ENCODE measurements at places on chromosomes 2 and 18.

GRCh38 chr2:61434314-61434713 is 36.6 kb downstream of the USP34 start:
- no peak for DNase-seq

DNA sequence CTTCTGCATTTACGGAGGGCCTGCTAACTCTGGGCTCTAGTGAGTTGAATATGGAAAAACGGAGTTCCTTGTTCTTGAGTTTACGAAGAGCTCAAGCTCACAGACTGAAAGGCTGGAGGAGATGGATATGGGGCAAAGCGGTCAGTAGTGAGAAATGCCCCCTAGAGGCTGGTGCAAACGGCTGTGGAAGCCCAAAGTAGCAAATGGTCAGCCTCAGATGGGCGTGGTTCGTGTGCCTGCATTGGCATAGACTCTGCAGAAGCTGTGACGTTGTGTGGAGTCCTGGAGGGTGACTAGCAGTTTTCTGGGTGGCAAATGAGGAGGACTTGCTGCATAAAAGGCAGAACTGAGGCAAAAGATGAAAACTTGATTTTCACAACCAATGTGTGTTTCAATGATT is 93.6 kb upstream of the TWIST2 start:
- no peak for DNase-seq

- DNase-seq = no peak
Observed at GRCh38 chr2:1170241-1170640, 219.6 kb downstream of the SNTG2 start.

- DNase-seq = no peak
Observed at GRCh38 chr2:39018638-39019037, 102.2 kb downstream of the SOS1 start.

DNA sequence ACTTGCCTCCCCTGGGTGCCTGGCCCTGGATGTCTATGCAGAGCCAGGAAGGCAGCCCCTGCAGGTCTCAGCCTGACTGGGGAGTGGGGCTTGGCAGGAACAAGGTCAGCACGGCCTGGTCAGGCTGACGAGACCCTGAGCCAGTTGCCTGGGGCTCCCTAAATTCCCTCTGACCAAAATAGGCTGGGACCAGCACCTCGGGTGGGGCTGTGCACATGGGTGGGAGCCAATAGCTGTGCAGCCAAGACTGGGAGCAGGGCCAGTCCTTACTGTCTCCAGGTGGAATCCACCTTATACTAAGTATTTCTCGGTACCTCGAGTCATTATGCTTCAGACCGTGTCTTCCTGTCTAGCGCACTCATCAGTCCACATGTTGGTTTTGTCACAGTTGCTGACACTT is 11.4 kb upstream of the IL1R2 start:
- DNase-seq = no peak

DNA sequence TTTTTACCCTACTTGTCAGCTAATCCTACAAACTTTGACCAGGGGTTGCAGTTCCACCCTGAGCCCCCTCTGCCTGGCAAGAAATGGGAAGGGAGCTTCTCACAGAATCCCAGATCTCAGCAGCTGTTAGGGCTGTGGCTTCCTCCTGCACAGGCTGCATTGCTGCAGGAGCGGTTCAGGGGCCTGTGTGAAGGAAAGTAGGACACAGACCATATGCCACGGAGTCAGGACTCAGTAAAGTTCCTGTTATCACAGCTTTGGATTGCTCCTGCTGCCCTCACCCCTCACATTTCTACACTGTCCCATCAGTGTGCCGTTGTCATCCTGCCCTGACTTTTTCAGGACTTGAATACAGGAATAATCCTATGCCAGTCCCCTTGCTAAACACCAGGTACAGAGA is 62.8 kb upstream of the SP3 start:
- no peak for DNase-seq

DNA sequence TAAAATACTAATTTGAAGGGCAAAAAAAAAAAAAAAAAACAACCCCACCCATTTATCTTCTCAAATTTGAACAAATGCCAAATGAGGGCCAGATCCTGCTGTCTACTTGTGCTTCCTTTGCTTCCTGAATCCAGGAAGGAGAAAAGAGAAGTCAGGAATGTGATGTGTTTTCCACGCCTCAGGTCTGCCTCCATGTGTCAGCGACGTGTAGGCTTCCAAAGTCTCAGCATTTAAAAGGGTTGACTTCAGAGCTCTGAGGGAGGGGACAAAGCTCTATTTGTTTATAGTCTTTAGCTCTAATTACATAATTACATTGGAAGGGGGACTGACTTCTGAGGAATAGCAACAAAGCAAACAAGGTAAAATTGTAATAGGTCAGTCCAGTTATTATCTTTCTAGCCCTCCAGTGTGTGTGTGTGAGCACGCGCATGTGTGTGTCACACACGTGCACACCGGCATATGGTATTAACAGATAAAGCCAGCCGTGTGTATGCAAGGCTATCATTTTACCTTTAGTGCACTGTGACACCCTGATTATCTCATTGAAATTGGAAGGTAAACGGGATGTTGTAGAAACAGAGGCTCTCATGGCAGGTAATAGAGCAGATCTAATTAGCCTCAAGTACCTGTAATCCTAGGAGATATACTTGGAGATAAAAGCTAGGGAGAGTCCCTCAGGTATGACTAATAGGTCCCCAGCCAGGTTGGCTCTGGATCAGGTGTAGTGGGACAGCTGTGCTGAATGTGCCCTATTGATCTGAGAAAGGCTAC is 911.4 kb upstream of the ZEB2 start:
- no peak for DNase-seq

GRCh38 chr2:15788830-15789229 is 151.5 kb upstream of the MYCN start:
- no peak for DNase-seq

DNA sequence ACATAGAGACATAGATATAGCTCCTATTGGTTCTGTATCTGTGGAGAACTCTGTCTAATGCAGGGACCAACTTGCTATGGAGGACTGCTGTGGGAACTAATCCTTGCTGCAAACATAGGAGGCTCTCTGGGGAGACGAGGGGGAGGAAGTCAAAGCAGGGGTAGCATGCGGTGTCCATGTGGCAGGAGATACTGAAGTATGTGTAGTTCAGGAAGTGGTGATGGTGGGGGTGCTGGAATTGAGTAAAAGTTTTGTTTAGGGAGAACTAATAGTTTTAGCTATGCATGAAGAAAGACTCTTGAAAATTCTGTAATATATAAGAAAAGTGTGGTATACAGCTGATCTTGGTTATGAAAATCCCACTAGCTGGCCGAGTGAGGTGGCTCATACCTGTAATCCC is 62.0 kb downstream of the ANKRD44 start:
- no peak for DNase-seq

- no peak for DNase-seq
Observed at GRCh38 chr18:75213611-75214331, 3.2 kb downstream of the TSHZ1 start.

DNA sequence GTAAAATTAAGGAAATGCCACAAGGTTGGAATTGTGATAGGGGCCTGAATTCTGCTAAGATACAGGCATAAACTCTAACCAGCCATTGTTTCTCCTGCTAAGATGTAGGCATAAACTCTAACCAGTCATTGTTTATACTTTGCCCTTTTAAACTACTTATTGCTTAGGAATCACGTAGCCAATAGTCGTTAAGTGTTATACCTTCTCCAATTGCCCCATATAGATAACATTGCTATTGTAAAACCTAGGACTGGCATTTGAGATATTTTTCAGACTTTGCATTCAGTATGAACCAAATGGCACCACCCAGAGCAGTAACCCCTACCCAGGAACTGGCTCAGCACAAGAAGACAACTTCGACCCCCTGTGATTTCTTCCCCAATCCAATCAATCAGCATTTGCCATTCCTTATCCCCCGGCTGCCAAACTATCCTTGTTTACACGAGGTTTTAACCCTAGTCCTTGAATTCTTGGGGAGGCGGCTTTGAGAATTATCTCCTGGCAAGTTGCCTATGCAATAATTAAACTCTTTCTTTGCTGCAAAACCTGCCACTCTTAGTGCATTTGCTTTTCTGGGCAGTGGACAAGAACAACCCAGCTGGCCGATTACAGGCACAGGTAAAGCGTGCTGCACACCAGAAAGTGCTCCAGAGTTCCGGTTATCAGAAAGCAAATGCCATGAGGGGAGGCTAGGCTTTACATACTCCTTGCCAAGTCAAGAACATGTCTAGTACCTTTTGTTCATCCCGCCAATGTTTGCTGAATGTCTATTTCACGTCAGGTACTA is 167.6 kb downstream of the LAMA1 start:
- DNase-seq = no peak

DNA sequence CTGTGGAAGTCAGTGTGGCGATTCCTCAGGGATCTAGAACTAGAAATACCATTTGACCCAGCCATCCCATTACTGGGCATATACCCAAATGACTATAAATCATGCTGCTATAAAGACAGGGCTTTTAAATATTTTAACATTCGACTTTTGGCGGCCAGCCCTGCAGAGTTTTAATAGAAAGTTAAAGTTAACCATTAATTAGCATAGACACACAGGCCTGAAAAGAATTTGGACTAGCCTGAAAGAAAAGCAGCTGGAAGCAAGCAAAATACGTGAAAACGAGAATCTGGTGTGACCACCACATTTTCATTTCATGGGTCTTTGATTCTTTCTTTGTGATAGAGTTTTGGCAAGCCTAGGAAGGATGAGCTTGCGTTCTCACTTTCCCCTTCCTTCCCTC is 184.0 kb downstream of the SCG2 start:
- no peak for DNase-seq

DNA sequence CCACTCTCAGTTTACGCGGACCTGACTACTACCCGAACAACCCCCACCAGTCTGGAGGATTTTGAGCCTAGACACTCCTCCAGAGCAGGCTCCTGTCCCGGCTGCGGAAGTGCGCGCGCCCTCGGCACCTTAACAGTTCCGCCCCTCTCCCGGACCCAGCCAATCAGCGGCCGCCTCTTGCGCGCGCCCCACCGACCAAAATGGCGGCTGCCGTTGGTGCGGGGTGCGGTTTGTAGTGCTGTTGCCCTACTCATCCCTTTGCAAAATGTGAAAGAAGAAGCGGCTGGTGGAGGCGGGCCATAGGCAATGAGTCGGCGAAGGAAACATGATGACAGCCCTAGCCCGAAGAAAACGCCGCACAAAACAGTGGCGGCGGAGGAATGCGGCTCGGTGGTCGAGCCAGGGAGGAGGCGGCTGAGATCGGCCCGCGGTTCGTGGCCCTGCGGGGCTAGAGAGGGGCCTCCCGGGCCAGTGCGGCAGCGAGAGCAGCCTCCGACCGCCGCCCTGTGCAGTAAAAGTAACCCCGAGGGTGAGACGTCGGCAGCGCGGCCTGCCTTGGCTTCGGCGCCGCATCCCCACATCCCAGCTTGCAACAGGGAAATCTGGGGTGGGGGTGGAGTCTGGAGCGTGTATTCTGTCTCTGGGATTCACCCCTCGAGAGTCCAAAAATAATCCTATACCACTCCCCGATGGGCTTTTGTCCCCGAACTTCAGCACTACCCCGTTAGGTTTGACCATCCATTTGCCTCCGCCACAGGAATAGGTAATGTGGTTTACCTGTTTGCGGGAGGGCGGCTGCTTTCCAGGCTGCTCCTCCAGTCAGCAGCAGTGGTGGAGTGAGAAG is at the start of gene ETAA1:
Gene ETAA1, plus strand, starts transcription at position 191 of the 844 bp plus-strand sequence. Its CDS starts 116 bp downstream, at position 307.
- peak; percentile 93 for DNase-seq

GRCh38 chr2:71799013-71799575 is 345.7 kb downstream of the DYSF start:
- no peak for DNase-seq

DNA sequence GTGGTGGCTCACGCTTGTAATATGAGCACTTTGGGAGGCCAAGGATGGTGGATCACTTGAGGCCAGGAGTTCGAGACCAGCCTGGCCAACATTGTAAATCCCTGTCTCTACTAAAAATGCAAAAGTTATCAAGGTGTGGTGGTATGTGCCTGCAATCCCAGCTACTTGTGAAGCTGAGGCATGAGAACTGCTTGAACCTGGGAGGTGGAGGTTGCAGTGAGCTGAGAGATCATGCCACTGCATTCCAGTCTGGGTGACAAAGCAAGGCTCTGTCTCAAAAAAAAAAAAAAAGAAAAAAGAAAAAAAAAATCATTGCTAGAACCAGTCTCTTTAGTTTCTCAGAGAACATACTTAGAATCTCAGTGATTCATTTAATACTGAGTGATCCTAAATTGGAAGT is 217.1 kb downstream of the DYM start:
- DNase-seq = no peak

GRCh38 chr2:198438331-198438730 is 633.9 kb downstream of the PLCL1 start:
- no peak for DNase-seq

GRCh38 chr2:136022396-136023146 is 37.1 kb upstream of the DARS1 start:
- no peak for DNase-seq

DNA sequence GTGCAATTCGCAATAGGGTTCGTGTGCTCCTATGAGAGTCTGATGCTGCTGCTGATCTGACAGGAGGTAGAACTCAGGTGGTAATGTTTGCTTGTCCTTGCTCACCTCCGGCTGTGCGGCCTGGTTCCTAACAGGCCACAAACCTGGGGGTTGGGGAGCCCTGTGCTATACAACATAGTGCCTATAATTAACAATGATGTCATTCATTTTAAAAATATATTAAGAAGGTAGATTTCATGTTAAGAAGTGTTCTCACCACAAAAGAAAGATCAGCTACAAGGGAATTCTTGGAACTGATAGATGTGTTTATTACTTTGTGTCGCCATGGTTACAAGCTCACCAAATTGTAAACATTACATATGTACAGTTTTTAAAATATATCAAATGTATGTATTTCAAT is 200.5 kb downstream of the GRB14 start:
- DNase-seq = no peak

DNA sequence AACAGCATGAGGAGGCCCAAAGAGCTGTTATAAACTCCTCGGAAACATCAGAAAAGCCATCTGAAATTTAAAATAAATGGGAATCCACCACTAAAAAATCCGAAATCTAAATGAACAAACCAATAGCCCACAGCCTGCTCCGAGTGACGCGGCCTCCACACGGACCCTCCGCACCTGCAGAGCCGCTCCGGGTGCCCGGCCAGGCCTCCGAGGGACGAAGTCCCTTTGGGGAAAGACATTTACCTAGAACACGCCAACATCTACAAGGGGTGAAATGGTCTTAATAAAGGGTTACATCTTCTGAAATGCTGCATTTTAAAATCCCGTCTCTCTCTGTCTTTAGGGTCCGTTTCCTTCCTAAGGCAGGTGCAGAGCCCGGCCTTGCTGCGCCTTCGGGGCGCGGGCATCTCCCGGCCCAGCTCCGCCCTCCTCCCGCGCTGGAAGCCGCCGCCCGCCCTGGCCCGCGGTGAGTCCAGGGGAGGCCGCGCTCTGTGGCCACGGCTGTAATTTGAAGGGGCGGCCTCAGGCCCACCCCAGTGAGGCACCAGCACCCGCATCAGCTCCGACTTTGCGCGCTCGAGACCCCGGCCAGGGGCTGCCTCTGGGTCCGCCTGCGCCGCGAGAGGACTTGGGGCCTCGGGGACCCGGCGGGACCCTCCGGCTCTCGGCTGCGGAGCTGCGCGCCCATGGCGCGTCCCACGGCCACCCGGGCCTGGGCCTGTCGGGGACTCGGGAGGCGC is 42.3 kb upstream of the CTDP1 start:
- DNase-seq = no peak

GRCh38 chr2:51813247-51813646 is 781.3 kb upstream of the NRXN1 start:
- DNase-seq = no peak

All from CD4-positive, alpha-beta T cell treated with Interleukin-4 for 4 hours (primary cell).